ENCODE measurements at places on chromosomes 6 and 20.

DNA sequence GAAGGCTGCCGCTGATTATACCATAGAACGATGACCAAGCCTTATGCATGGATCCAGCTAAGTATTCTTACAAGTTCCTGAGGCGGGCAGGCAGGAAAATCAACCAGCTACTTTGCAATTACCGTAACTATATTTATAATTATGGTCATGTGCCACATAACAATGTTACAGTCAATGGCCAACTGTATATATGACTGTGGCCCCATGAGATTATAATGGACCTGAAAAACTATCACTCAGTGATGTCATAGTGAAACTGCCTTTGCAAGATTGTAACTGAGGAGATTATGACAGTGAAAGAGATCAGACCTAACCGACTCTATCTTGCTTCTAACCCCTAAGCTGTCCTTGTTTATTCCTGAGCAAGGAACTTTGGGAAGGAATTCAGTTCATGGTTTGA lies 33.1 kb upstream of the FAM135A start:
- DNase-seq, result no peak

DNA sequence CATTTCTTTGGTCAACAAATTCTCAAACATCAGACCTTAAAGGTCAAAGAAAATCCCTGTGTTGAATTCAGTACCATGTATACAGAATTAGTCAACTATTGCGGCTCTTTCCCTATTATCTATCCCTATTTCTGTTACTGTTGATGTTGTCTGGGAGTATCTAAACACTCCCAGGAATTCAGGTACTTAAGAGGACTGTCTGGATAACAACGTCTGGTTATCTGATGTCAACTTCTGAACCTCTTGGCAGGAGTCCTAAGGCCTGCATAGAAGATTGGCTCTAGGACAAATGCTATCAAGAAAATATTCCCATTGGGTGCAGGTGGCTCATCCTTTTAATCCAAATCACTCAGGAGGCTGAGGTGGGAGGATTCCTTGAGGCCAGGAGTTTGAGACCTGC lies 255.6 kb downstream of the KHDC1L start:
- no peak for DNase-seq

GRCh38 chr6:14545496-14545895 lies 427.9 kb downstream of the CD83 start:
- no peak for DNase-seq

GRCh38 chr6:12973386-12973785 lies 256.8 kb downstream of the PHACTR1 start:
- DNase-seq, result no peak

DNA sequence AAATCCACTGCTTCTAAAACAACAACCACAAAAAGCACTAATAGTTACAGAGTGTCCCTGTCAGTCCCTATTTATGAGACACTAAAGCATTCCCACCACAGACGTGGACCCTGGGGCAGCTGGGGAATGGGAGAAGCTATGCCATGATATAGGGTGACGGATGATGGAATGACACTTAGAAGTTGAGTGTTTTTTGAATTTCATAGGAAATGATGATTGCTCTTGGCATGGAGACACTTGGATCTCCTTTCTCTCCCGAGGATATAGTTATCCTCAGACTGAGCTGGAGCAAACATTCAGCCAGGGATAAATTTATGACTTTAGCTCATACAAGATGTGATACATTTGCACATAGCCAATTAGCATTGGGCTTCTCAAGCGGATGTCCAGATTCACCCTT lies 151.2 kb downstream of the EDN3 start:
- no peak for DNase-seq

GRCh38 chr6:167007985-167008384 lies 8.8 kb downstream of the CEP43 start:
- no peak for DNase-seq

All from AG09309 (cell line).